ENCODE measurements at places on chromosomes 7 and 10.

DNA sequence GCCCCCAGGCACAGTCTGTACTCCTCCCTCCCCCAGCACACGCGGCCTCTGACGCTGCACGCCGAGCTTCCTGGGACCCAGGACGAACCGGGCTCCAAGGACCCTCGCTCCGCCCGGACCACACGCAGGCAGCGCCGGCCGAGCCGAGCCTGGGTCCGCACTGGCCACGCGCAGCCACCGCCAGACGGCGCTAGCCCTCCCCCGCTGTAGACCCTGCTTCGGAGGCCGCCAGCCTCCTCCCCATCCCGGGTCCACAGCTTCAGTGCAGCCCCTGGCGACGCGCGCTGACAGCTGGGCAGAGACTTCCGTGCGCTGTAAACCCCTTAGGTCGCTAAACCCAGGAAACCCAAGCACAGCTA lies 936 bp upstream of the TCERG1L start:
- no peak for DNase-seq

DNA sequence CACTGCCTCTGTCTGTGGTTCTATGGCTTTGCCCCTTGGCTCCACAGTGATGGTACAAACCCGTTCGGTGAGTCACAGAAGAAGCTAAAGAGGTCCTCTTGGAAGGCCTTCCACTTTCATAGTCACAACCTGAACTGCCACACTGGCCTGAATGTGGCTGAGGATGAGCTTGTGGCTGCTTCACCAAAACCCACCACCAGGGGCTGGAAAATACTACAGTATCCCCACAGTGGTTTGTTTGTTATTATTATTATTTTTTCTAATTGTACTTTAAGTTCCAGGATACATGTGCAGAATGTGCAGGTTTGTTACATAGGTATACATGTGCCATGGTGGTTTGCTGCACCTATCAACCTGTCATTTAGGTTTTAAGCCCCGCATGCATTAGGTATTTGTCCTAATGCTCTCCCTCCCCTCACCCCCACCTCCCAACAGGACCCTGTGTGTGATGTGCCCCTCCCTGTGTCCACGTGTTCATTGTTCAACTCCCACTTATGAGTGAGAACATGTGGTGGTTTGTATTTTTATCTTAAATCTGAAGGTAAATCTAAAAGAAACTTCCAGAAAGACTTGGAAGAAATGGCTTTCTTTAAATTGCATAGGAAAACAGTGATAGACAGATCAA lies 160.8 kb upstream of the NPSR1 start:
- DNase-seq = no peak

DNA sequence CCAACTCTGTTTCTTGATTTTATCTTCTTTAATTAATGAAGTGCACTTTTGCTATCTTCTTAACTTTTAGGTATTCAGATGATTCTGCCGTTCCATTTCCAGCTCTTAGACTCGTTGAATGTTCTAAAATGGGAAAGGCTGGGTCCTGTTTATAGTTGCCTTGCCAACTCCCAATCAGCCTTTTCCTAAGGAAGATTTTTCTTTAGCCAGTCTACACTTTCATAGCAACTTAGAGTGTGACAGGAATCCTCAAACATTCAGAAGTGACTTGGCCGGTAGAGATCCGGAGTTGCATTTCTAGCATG lies 23.0 kb upstream of the TRIL start:
- no peak for DNase-seq

DNA sequence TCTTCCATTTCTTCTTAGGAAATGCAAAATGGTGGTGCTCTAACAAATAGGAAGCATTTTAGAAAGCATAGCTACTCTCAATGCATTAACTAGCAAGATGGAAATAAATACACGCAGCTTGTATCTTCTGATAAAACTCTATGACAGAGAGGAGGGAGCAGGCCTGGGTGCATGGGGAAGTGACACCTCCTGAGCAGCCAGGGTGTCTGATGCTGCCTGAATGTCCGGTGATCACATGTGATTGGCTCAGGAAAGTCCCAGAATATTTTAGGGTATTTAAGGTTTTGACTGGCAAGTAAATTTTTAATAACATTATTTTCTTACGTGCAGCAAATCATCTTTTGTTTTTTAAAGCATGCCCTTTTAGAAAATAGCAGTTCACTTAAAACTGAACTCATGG lies 261.0 kb upstream of the KLF6 start:
- no peak for DNase-seq

- DNase-seq = no peak
Observed at GRCh38 chr7:147571436-147572185, 1019.0 kb upstream of the C7orf33 start.

DNA sequence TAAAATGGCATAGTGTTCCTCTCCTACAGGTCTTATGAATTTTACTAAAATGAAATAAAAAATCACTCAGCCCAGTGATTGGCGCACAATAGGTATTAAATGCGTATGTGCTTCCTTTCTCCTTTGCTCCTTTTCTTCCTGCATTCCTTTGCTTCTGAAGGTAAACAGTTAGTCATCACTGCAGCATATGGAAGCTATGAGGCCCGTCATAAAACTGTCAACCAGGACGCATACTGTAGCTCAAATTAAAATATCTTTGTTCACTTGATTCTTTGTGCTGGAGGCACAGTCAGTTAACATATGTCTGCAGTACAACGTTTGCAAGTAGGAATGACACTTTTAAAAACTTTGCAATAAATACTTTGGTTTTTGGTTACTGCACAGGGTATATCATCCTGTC lies 374.7 kb downstream of the TCERG1L start:
- no peak for DNase-seq

GRCh38 chr10:1488970-1489548 lies 248.3 kb downstream of the ADARB2 start:
- no peak for DNase-seq

All from IMR-90 (cell line).